ENCODE measurements at places on chromosomes 2 and 18.

GRCh38 chr2:60735496-60736250 lies 20.4 kb upstream of the PAPOLG start:
- DNase-seq, result no peak

DNA sequence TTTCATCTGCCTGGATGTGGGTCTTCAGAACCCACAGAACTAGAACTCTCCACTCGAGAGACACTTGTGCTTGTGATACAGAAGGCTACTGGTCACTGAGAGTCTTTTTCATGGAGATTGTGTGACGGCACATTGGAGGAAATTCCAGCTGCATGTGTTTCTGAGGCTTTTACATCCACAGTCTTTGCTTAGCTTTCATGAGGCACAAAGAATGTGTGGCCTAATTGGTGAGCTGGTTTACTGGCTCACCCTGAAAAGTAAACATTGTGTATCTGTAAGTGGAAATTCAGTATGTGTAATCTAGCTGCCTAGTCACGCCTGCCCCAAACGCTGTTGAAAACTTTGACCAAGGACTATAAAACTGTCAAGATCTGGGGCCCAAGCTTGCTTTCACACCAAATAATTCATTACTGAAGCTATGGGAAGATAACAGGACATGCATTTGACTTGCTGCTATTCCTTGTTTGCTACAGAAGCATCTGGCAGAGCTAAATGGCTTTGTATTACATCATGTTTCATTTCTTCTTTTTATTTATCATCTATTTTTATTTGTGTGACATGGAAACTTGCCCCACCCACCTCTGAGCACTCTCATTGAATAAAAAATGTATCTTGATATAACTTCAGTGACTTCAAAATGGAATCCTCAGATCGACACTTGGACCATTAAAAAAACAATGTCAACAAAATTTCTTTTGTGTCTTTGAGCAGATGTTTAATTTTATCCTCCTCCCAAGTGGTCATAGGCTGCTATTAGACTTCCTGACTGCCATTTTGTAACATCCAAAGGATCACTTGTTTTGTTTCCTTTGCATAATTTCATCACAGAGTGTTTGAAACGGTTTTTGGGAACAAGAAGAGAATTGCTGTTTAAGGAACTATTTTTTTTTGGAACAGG lies 80.2 kb downstream of the EFEMP1 start:
- no peak for DNase-seq

- no peak for DNase-seq
Measured at GRCh38 chr2:1676091-1676912, 68.0 kb downstream of the PXDN start.

- DNase-seq, result no peak
Measured at GRCh38 chr18:76866666-76867065, 44.3 kb downstream of the ZNF236 start.

DNA sequence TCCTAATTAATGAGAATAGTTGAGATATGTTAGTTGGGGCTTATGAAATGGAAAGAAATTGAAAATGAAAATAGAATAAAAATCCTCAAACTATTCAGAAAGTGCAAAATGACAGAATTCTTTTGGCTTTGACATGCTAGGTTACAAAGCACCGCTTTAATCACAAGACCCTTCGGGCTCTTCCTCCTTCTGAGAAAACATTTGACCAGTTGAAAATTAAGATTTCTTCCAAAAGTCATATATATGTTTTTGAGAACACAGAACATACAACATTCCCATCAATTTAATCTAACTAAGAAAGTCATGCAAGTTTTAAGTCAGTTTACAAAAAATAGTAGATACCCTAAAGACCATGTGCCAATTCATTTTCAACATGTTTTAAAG lies 2.2 kb upstream of the SLC40A1 start:
- DNase-seq, result no peak

DNA sequence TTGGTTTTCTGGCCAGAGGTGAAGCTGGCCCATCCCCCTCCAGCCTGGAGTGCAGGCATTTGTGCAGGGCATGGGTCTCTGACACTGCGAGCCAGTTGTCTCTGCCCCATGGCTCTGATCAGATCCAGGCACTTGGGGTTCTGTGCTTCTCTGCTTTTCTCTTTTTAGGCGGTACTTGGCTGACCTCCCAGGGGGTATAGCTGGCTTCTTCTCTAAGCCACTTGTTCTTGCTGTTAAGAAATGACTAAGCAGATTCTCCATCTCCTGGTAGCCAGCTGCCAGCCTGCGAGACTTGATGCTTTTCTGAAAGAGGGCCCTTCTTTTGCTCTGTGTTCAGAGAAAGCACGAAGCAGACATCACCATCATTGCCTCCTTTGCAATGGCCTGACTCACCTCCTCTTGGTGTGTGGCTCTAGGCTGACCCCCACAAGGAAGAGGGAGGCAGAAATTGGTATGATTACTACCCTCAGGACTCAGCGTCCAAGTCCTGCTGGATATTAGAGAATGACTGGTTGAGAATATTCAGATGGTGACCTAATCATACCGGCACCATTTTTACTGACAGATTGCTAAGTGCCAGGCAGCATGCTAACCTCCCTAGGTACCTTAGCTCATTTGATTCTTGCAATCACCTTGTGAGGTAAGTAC lies 32.7 kb downstream of the TNP1 start:
- DNase-seq, result no peak

DNA sequence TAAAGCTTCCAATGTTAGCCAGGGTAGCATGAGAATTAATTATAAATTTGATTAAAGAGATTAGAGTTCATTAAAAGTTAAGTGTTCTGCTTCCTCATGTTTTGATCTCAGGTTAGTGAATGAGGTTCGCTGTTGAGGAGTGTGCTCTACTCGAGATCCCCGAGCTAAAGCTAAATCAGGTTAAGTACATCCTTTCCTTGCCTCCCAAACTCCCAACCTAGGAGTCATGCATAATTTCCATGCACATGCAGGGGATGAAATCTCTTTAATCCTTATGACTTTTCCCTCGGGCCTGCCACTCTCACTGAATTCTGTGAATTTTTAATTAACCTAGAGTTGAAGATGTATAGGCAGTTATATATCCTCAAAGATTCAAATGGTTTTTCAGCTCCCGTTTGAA lies 156.1 kb upstream of the NCK2 start:
- no peak for DNase-seq

- no peak for DNase-seq
Measured at GRCh38 chr18:58580623-58581022, 48.3 kb downstream of the ALPK2 start.

DNA sequence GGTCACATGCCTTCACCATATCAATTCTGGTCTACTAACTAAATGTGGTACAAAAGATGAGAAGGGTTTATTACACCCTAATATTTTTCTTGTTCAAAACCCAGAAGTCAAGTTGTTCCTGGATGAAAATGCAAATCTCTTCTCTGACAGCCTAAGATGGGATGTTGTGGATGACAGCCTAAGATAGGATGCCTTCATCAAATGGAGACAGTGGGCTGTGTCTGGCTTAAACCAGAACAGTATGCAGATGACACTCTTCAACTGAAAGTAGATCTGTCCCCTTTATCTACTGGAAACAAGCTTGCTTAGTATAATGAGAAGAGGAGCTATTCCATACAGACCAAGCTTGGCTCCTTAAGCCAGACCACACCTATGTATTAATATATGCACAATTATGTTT lies 17.7 kb downstream of the NXPH2 start:
- DNase-seq, result no peak

DNA sequence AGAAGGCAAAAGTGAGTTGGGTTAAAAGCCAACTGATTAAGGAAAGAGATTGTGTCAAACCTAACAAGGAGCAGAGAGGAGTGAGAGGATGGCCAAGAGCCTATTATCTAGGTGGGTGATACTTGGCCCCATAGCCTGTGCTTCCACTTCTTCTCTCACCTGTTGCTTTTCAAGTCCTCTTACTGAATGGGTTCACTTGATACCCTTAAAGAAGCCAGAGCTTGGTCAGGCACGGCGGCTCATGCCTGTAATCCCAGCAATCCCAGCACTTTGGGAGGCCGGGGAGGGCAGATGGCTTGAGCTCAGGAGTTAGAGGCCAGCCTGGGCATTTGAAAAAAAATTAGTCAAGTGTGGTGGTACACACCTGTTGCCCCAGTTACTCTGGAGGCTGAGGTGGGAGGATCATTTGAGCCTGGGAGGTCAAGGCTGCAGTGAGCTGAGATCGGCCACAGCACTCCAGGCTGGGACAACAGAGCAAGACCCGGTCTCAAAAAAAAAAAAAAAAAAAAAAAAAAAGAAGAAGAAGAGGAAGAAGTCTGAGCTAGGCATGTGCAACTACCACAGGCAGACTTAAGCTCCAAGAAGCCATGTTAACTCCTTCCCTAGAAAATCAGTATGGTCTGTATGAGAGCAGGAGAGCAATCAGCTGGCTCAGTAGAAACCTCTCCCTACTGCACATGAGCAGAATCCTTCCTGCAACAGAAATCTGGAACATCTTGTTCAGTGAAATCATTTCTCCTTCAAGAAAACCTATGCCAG lies 28.4 kb upstream of the ME2 start:
- no peak for DNase-seq

GRCh38 chr2:7552825-7553570 lies 635.8 kb downstream of the RNF144A start:
- DNase-seq, result no peak

GRCh38 chr2:229087267-229087666 lies 183.8 kb downstream of the PID1 start:
- DNase-seq, result no peak

DNA sequence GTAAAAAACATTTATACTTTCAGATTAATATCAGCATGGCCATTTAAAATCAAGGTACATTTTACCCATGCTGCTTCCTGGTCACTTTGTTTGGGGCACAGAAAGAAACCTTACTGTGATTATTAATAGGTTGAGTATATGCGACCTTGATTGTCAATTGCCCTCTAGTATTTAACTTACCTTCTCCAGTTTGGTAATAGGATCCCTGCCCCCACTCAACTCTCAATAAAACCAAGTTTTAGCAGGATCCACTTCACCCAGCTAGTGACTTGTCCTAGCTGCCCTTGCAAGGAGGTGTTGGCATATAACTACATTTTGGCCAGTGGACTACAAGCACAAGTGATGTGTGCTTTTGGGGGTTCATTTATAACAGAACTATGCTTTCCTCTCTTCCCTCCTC lies 34.3 kb downstream of the FANCL start:
- DNase-seq, result no peak

- no peak for DNase-seq
Measured at GRCh38 chr2:11090187-11090586, 65.1 kb upstream of the SLC66A3 start.

- DNase-seq, result no peak
Measured at GRCh38 chr2:80670763-80671162, 366.2 kb upstream of the LRRTM1 start.

DNA sequence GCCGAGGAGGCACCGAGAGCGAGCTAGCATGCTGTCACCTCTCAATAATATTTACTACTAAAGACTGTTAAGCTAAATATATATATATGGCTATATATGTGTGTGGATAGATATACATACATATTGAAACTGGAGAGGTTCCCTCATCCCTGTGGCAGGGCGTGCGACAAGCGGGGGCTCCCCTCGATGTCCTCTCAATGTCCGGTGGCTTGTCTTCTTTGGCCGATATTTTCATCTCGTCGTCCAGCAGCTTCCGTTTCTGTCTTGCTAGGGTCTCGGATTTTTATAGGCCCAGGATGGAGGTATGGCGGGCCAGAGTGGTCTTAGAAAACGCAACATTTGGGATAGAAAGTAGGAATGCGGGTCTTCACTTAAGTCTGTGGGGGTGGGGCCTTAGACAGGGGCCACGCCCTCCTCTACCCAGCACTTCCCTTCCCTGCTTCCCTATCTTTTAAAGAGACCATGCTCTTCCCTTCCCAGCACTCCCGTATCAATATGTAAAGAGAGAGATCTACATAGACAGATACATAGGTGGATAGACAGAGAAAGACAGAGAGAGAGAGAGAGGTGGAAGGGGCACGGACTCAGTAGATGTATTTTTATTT lies 866.8 kb downstream of the DSC3 start:
- DNase-seq, result no peak

- no peak for DNase-seq
Measured at GRCh38 chr2:67717692-67718091, 320.6 kb downstream of the ETAA1 start.

GRCh38 chr2:159290289-159290907 lies 3.9 kb upstream of the WDSUB1 start:
- no peak for DNase-seq

- no peak for DNase-seq
Measured at GRCh38 chr2:201406077-201406662, 45.1 kb downstream of the TRAK2 start.

- no peak for DNase-seq
Measured at GRCh38 chr18:79760348-79760747, 37.4 kb upstream of the KCNG2 start.

- DNase-seq, result no peak
Measured at GRCh38 chr2:133461484-133461883, 106.8 kb downstream of the NCKAP5 start.

DNA sequence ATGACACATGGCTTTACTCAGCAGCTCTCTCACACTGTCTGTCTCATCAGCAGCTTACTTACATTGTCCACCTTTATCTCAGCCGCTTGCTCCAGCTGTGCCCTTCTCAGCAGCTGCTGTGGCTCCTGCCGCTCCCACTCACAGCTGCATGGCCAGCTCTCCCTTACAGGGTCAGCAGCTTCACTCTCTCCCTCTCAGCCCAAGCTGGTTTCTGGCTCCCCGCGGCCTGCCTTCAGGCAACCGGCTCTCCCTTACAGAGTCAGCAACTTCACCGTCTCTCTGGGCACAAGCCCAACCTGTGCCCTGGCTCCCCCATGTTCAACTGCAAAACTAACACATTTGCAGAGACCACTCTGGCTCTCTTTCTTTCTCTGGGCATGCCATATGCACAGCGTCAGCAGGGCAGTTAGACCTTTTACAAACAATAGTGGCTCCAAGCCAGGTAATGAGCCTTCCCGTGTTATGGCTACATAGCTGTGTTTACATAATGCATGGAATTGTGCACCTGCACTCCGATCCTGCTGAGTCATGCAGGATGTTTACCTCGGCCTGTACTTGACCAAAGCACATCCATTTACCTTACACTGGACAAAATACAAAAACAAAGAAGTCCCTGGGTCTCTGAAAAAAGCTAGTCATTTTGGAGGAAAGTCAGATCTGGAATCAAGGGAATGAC lies 167.3 kb downstream of the DOK6 start:
- no peak for DNase-seq

GRCh38 chr2:64950226-64951160 lies 38.7 kb upstream of the SLC1A4 start:
- no peak for DNase-seq

DNA sequence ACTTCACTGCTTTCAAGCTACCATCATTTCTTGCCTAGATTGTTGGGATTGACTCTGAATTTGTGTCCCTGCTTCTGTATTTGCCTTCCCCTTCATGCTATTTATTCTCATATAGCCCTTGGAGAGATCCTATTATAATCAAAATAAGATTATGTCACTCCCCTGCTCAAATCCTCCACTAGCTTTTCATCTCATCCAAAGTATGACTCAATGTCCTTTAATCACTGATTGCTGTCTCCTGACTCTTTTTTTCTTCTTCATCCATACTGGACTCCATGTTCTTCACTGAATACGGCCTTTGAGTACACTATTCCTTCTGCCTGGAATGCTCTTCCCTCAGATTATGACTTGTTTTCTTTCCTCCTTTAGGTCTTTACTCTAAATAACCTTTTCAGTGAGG lies 5.0 kb downstream of the RBKS start:
- DNase-seq, result no peak

Measured in hippocampal formation (tissue), 2 donors.